Stimulated activated CD8-positive, alpha-beta memory T cell treated with anti-CD3 and anti-CD28 coated beads, Interleukin-15, amount 100 ng/mL, for 1 hour (primary cell): ENCODE measurements at places on chromosomes 4 and X.

DNA sequence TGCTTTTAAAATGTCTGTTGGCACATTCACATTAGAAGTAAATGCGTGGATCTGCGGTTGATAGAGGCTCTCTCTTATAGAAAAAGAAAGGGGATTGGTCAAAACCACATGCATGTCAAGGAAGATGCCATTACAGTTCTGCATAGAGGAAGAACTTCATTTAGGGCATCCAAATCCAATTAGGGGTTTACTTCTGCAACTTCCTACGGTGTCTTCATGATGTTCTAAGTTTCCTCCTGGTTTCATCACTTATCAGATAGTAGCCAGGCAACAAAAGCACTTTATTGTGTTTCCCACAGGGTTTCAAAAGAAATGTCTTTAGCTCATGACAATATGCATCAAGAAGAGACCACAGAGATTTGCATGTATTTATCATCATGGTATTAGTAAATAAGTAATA, 136.0 kb upstream of the HPGD start:
- DNase-seq = no peak

DNA sequence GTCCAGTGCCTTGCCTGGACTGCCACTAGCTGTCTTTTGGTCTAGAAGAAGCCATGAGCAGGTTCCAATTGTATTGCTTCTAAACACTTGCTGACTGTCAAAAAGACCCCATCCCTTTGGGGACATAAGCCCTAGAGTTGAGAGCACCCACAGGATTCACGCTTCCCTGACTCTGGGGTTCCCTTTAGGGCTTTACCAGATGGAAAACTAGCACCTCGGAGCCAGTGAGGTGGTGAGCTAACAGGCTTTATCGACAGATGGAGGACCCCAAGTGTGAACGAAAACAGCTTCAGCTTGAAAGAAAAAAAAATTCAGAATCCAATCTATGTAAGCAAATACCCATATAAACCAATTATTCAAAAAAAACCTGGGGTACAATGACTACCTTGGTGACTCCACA, 90.8 kb downstream of the NAA11 start:
- no peak for DNase-seq

DNA sequence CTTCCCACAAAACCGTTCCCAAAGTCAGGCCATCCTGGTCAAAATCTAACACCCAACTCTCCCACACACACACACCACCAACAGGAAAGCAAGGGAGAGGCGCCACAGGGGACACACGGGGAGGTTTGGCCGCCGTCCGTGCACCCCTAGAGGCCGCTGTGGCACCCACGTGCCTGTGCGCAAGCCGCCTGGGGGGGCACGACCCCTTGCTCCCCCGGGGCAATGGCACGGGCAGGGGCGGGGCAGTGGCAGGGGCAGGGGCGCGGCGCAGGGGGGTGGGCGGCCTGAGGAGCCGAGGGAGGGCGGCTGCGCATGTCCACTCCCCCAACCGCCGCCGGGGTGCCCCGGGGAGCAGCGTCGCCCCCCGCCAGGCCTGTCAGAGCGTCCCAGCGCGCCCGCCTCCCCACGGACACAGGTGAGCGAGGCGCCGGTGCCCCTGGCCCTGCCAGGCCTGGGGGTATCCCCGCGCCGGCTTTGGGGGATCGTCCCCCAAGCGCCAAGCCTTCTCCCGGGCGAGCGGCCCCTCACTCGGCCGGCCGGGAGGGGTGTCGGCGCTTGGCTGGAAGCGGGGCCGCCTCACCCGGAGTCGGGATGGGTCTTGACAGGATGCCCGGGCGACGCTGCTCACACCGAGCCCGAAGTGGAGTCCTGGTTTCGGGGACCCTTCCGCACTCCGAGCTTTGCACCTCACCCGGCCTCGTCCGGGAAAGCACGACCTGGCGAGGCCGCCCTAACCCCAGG, at the start of gene ERAS:
ERAS (plus strand) TSS at position 379 of the 741 bp plus-strand sequence. CDS start 2,611 bp downstream, outside the sequence.
- DNase-seq = no peak

GRCh38 chr4:186755550-186756519, 32.2 kb upstream of the FAT1 start:
- no peak for DNase-seq

DNA sequence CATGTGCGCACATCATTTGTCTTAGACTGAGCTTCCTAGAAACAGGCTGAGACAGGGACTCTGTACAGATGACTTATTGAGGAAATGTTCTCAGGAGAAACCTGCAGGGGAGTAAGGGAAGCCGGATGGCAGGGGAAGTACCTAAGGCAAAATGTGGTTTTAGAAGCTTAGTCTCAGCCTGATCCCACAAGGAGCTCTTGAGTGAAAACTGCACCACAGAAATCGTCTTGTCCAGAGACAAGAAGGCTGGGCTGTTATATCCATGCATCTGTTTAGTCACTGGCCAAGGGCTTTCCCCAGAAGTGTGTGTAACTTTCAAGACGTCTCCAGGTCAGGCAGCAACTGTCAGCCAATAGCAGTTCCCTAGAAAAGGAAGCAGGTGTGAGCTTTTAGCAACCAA, 86.0 kb downstream of the FUNDC1 start:
- no peak for DNase-seq

- DNase-seq = no peak
Observed at GRCh38 chrX:28133763-28134162, 152.5 kb upstream of the DCAF8L1 start.

DNA sequence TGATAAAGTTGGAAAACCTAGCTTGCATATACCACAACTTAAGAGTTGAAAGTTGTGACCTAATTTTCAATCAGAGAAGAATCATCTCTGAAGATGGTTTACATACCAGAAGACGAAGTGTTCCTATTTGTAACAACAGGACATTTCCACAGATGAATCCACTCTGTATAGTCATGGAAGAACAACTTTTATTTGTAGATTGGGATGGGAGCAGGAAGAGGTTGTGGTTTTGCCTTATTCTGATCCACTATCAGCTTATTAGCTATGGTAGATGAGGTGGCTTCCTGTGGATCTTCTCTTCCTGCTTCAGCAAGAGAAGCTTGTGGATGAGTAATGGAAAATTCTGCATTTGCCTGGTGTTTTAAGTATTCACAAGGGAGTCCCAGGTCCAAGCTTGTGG, 18.6 kb upstream of the SUPT20HL1 start:
- no peak for DNase-seq

GRCh38 chrX:12058087-12058486, 80.2 kb upstream of the FRMPD4 start:
- DNase-seq = no peak
